ENCODE measurements at places on chromosomes 2 and 18.

DNA sequence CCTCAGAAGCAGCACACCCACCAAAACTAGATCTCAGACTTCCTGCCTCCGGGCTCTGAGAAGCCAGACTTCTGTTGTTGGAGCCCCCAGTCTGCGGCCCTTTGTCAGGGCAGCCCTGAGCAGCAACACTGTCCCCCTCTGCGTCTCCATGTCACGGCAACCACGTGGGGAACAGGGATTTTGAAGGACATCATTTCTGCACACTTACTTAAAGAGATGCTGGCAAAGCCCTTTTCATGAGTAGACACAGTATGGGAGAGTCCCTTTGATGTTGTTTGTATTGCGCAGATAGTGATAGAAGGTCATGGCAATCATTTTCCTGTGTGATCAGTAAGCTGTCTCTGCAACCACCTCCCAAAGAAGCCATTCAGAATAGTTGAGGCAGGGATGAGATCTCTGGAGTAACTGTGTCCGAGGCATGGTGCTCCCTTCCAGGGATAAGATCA lies 69.1 kb upstream of the ID2 start:
- no peak for DNase-seq

- DNase-seq: no peak
Measured at GRCh38 chr2:236022128-236022527, 146.1 kb downstream of the GBX2 start.

GRCh38 chr2:64784168-64785061 lies 130.7 kb upstream of the SERTAD2 start:
- no peak for DNase-seq

DNA sequence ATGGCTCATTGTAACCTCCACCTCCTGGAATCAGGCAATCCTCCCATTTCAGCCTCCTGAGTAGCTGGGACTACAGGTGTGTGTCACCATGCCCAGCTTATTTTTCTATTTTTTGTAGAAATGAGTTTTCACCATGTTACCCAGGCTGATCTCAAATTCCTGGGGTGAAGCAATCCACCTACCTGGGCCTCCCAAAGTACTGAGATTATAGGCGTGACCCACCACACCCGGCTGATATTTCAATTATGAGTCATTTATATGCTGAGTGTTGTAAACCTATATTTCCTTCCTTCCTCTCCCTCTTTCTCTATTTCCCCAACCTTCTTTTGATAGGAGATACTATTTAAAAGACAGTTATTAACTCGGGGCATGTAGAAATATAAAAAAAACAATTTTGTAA lies 469.6 kb upstream of the ID2 start:
- no peak for DNase-seq

DNA sequence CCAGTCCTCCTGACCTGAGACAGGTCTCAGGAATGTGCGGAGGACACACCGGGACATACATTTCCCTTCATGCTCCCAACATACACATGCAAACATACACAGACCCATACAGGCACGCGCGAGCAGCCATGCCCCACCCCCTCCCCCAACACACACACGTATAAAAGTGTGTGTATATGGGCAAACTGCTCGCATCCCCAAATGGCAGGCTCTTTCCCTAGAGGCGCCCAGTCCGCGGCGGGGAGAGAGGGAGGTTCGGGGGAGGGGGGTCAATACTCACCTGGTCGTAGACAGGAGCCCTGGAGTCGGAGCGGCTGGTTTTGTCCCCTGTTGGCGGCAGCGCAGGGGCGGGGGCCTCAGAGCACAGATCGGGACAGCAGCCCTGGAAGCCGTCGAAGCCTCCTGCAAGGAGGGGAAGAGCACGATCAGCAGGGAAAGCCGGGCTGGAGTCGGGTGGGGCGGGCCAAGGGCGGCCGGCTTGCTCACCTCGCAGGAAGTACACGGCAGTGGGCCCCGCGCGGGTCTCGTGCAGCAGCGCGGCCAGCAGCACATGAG lies 682 bp downstream of the DUSP2 start:
- no peak for DNase-seq

DNA sequence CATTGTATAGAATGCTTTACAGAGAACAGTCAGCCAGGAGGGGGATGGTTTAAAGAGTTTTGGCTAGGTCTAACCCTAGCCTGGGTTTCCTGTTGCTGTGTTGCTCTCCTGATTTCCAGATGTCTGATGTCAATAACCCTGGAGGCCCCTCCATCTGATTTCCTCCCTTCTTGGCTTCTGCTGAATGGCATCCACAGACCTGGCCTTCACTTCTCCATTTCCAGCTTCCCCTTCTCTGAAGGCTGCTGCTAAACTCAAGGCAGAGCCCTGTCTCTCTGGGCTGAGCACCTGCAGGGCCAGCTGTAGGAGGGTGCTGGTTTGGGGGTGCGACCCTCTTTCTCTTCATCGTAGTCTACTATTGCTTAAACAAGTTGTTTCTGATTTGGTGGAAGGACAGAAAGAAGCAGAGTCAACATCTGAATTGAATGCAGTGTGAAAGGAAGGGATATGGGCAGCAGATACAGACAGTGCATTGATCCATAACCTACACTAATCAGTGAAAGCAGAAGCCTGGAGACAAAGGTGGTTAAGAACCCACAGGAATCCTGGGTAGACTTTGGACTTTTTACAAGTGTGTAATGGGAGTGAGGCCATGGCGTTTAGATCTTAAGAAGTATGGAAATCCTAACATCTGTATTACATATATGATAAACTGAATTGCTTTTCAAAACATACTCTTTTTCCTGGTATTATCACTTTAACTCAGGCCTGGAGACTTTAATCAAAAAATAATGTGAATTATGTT lies 153.6 kb downstream of the HRH4 start:
- no peak for DNase-seq

- peak; percentile 37 for DNase-seq
Measured at GRCh38 chr2:19709553-19709952, 192.2 kb downstream of the TTC32 start.

DNA sequence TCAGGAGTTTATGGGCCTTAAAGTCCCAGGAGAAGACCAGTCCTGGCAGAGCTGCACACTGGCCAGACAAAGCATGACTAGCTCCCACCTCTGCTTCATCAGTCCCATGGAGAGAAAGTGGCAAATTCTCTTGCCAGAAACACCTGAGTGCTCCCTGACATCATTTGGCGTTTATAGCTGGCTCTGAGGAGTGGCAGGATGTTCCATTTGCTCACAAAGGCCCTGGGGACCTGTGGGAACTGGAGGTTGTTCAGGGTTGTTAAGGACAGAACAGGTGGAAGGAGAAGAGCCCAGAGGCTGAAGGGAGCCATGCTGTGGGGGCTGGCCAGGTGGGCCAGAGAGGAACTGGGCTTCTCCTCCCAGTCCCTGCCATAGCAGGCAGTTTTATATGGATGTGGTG lies 56.1 kb downstream of the RPL37A start:
- no peak for DNase-seq

- DNase-seq: no peak
Measured at GRCh38 chr2:97688062-97688827, 18.7 kb downstream of the C2orf92 start.

DNA sequence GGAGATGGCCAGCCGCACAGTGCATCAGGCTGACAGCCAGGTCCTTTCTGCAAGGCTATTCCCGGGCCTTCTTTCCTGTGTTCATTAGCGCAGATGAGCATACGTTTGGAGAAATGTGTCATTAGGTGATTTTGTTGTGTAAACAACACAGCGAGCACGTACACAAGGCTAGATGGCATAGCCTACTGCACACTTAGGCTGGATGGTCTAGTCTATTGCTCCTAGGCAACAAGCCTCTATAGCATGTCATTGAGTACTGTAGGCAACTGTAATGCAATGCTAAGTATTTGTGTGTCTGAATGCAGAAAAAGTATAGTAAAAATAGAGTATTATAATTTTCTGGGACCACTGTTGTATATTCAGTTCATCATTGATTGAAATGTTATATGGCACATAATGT lies 50.9 kb upstream of the PHLPP1 start:
- DNase-seq: no peak

GRCh38 chr2:212815453-212815852 lies 276.9 kb upstream of the ERBB4 start:
- DNase-seq: no peak

DNA sequence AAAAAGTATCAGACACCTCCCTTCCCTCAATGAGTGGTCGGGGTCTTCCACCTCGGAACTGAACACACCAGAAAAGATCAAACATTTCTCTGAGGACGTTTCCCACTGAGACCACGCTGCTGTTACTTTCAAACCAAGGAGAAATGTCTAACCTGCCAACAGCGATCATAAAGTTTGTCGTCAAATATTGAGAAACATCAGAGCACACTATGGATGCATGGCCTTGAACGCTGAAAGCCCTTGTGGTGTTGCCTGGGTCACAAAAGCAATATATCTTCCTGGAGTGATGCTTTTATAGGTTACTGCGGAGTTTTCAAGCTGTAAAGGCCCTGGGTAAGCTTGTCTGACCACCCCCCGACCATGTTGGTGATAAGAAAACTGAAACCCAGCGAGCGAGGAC lies 70.2 kb upstream of the ID2 start:
- no peak for DNase-seq

DNA sequence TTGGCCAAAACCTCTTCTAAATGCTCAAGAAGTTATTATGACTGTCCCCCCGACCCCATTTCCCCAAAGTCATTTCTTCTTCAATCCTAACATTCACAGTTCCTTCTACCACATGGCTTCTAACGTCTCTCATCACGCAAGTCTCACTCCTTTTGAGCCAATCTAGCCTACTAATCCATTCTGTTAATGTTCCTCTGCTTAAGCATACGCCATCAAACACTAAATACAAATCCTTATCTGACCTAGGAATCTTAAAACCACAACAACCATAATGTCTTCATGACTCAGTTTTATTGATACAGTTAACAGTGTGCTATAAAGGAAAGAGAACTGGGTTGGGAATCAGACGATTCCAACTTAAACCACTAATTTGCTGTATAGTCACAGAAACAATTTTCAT lies 23.9 kb downstream of the HNRNPLL start:
- no peak for DNase-seq

DNA sequence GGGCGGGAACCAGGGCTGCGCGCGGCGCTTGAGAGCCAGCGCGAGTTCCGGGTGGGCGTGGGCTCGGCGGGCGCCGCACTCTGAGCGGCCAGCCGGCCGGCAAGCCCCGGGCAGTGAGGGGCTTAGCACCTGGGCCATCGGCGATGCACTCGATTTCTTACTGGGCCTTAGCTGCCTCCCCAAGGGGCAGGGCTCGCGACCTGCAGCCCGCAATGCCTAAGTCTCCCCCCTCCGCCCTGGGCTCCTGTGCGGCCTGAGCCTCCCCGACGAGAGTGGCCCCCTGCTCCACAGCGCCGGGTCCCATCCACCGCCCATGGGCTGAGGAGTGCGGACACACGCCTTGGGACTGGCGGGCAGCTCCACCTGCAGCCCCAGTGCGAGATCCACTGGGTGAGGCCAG lies 36.5 kb upstream of the MAP2 start:
- no peak for DNase-seq

DNA sequence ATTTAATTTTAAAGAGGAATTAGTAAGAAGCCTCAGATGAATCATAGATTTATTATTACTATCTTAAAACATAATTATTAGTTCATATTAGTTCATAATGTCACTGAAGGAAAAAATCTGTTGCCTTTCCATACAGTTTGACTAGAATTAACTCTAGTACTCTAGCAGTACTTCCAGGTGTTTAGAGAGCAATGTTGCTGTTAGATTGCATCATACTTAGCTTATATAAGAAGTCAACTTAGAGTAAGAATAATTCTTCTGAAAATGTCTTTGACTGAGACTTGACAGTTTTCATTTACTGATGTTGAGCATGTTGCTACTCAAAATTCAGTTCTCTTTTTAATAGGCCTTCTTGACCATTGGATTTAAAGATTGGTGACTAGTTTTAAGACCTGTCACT lies 4.7 kb downstream of the RAB3GAP1 start:
- DNase-seq: no peak

GRCh38 chr18:48418539-48419276 lies 9.5 kb upstream of the ZBTB7C start:
- DNase-seq: no peak

DNA sequence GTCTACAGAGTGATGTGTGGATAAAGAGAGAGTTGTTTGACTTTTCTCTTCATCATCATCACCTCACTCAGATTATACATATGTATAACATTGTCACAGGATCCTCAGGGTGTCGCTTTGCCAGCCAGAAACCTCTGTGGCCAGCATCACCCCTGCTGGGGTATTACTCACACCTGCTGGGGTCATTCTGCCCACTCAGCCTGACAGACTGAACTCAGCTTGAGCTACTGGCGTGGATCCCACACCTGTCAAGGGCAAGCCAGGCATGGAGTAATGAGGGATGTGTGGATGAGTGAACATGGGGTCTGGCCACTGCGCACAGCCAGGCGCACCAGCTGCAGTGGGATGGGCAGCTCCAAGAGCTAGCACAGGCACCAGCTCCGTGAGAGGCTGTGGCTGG lies 870.6 kb downstream of the CBLN2 start:
- DNase-seq: no peak

DNA sequence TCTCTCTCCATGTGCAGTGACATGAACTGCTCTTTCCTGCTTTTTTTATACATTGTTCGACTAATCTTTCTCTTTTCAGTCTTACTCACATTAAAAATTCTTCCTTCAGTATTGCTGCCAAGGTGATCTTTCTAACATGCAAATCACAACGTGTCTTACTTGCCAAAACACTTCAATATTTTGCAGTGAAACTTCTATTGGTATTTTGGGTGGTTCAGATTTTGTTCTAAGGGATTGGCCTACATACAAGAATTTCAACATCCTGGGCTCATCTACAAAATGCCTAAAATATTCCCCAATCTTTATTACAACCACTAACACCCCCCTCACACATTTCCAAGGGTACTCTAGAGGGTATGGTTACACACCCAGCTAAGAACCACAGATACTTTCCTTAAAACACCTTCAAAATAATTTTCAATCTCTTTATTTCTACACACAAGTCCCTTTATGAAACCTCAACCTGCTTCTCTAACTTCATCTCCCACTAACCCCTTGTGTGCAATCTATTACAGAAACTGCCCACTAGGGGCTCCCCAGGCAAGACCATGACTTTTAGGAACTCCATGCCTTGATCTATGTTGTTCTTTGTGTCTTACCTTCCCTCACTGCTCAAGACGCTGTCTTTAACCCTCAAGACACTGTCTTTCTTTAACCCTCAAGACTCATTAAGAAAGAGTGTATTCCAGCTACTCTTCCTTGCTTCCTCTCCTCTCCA lies 50.9 kb downstream of the COL3A1 start:
- DNase-seq: no peak

GRCh38 chr2:181884601-181885000 lies 6.9 kb upstream of the ITPRID2 start:
- DNase-seq: peak; percentile 59

GRCh38 chr2:56348392-56349210 lies 164.8 kb downstream of the CCDC85A start:
- DNase-seq: no peak
